ENCODE measurements at places on chromosomes 12 and 14.

- H3K27me3 ChIP-seq, result no peaks in the 10 kb centered on the region
- H3K4me3 ChIP-seq, result peak overlapping the region; percentile 99
- H3K36me3 ChIP-seq, result no peaks in the 10 kb centered on the region
- H3K27ac ChIP-seq, result peak overlapping the region; percentile 86
- H3K4me1 ChIP-seq, result peaks cover 35% of the 10 kb centered on the region
- DNase-seq, result peak; percentile 66
Measured at GRCh38 chr12:53006810-53007309, 604 bp downstream of the EIF4B start.

- no peak for DNase-seq
- H3K27ac ChIP-seq, result peak overlapping the region; percentile 91
- peaks cover 4% of the 10 kb centered on the region for H3K27me3 ChIP-seq
- no peak overlapping the region for H3K4me3 ChIP-seq
- peaks cover 25% of the 10 kb centered on the region for H3K4me1 ChIP-seq
- H3K36me3 ChIP-seq, result no peaks in the 10 kb centered on the region
Measured at GRCh38 chr14:75280291-75280830, 1.7 kb downstream of the FOS start.

DNA sequence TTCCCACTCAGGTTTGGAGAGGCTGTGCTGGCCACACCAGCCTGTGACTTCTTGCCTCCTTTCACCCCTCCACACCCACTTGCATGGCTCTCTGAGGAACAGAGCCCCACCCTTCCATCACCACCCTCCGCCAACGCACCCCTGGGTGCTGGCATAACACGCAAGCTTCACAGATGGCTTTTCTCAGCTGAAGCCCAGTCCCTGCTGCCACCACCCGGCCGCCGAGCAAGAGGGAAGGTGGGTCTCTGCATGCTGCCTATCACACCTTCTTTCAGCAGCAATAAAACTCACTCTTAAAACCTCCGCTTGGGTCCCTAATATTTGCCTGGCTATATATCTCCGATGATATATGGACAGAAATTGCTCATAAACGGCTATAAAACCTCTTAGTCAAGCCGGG lies 41.6 kb downstream of the SMUG1 start:
- no peak for DNase-seq
- H3K4me1 ChIP-seq, result no peaks in the 10 kb centered on the region
- H3K27me3 ChIP-seq, result no peaks in the 10 kb centered on the region
- H3K27ac ChIP-seq, result no peak overlapping the region
- H3K36me3 ChIP-seq, result no peaks in the 10 kb centered on the region

DNA sequence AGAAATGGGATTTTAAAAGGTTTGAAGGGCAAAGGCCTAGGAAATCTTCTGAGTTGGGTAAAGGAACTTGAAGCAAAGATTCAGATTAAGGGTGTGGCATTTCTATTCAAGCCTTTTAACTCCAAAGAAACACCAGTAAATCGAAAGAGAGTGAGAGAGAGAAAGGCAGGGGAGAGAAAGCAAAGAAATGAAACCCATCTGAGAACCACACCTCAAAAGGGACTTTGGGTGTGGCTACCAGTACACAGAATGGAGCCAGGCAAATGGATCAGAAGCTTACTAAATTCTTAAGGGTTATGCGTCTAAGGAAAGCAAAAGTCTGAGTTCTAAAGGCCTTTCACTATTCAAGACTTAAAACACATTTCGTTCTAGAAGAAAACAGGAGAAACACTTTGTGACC lies 277.4 kb downstream of the BCL11B start:
- peak overlapping the region; percentile 62 for H3K27ac ChIP-seq
- H3K4me1 ChIP-seq, result peaks cover 20% of the 10 kb centered on the region
- H3K27me3 ChIP-seq, result no peaks in the 10 kb centered on the region
- peak; percentile 54 for DNase-seq
- H3K36me3 ChIP-seq, result no peaks in the 10 kb centered on the region

DNA sequence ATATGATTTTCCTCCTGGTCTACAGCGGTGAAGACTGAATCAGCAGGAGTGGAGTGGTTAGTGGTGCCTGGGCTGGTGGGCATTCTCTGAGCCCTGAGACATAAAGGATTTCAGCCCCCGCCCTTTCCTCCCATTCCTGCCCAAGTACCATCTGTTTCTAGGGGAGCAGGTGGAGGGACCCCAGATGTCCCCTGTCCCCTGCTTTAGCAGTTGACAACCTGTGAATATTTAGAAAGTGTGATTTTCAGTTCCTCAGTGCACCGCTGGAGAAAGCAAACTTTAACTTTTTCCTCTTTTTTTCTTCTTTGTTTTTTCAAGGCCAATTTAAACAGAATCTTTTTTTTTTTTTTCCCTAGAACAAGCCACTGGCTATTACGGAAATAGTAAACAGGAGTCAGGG lies 163.8 kb upstream of the MYL2 start:
- H3K4me1 ChIP-seq, result no peaks in the 10 kb centered on the region
- no peaks in the 10 kb centered on the region for H3K36me3 ChIP-seq
- H3K4me3 ChIP-seq, result no peak overlapping the region

DNA sequence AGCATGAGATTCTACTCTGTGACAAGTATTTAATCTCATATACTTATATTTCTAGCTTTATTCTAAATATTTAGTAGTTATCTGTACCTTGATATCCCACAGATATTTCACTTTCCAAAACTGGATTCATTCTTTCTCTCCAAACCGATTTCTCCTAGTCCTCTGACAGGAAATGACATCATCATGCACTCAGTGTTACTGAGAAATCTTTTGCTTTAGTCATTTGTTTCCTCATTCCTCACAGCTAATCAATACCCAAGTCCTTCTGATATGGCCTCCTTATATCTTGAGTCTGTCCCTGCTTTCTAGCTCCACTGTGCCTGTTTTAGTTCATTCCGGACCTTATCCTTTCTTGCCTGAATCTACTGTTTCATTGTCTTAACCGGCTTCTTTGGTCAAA lies 39.4 kb upstream of the E2F7 start:
- no peak for DNase-seq
- no peaks in the 10 kb centered on the region for H3K4me1 ChIP-seq
- no peak overlapping the region for H3K27ac ChIP-seq
- no peaks in the 10 kb centered on the region for H3K36me3 ChIP-seq

GRCh38 chr12:105670672-105671071 lies 340.2 kb downstream of the C12orf75 start:
- DNase-seq, result no peak
- no peak overlapping the region for H3K4me3 ChIP-seq
- no peak overlapping the region for H3K27ac ChIP-seq
- H3K36me3 ChIP-seq, result no peaks in the 10 kb centered on the region

DNA sequence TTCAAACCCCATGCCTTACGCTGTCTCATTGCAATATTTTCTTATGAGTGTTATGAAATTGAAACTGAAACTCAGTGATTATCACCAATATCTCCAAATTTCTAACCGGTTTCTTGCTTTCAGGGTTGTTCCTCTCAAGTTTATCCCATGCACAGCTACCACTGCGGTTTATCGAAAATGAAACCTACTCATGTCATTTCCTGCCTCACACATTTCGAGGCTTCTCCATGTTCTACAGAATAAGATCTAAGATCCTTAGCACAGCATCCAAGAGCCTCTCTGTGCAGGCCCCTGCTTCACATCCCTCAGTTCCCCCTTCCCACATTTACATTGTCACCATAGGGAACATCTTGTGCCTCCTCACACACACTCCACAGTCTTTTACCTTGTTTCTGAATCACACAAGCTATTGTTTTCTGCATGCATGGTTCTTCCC lies 45.5 kb upstream of the FAR2 start:
- peak; percentile 76 for DNase-seq
- no peaks in the 10 kb centered on the region for H3K27me3 ChIP-seq
- H3K27ac ChIP-seq, result peak overlapping the region; percentile 74

- no peaks in the 10 kb centered on the region for H3K36me3 ChIP-seq
- DNase-seq, result no peak
- H3K4me3 ChIP-seq, result no peak overlapping the region
Measured at GRCh38 chr14:52040598-52040997, 28.3 kb downstream of the NID2 start.

- no peak for DNase-seq
- H3K4me3 ChIP-seq, result no peak overlapping the region
- no peaks in the 10 kb centered on the region for H3K27me3 ChIP-seq
- H3K36me3 ChIP-seq, result no peaks in the 10 kb centered on the region
Measured at GRCh38 chr12:98057701-98058100, 457.7 kb upstream of the TMPO start.

GRCh38 chr12:12079291-12079690 lies 8.6 kb downstream of the BCL2L14 start:
- H3K36me3 ChIP-seq, result no peaks in the 10 kb centered on the region
- no peak for DNase-seq
- H3K27ac ChIP-seq, result no peak overlapping the region

DNA sequence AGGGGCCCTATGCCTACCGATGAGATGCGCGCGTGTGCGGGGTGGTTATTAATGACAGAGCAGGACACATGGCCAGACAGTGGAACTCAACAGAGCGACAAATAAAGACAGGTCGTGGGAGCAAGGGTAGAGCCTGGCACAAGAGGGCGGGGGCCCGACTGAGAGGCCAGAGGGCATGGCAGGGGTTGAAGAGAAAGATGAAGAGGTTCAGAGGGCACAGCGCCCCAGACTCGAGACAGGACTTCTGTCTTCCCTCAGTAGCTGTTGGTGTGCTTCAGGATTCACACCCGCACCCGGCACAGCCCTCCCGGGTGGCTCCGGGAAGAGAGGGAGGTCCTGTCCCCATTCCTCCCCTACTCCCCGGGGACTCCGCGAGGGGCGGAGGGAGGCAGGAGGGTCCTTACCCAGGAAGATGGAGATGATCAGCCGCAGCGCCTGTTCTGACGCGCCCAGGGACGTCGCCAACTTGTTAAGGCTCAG lies 366 bp downstream of the LPCAT3 start:
- peak overlapping the region; percentile 95 for H3K4me3 ChIP-seq
- peak overlapping the region; percentile 89 for H3K27ac ChIP-seq
- H3K4me1 ChIP-seq, result peaks cover 12% of the 10 kb centered on the region

GRCh38 chr14:49607583-49607982 lies 8.8 kb downstream of the LRR1 start:
- H3K27me3 ChIP-seq, result no peaks in the 10 kb centered on the region
- no peaks in the 10 kb centered on the region for H3K36me3 ChIP-seq
- DNase-seq, result no peak

- no peak overlapping the region for H3K4me3 ChIP-seq
- H3K4me1 ChIP-seq, result no peaks in the 10 kb centered on the region
- H3K27ac ChIP-seq, result no peak overlapping the region
- H3K27me3 ChIP-seq, result no peaks in the 10 kb centered on the region
Measured at GRCh38 chr14:95235351-95235750, 78.0 kb upstream of the DICER1 start.

- no peak overlapping the region for H3K27ac ChIP-seq
- H3K27me3 ChIP-seq, result no peaks in the 10 kb centered on the region
- no peak overlapping the region for H3K4me3 ChIP-seq
- DNase-seq, result no peak
- no peaks in the 10 kb centered on the region for H3K36me3 ChIP-seq
- H3K4me1 ChIP-seq, result no peaks in the 10 kb centered on the region
Measured at GRCh38 chr12:70759161-70759918, 122.1 kb upstream of the PTPRB start.

GRCh38 chr12:93029091-93029490 lies 100.0 kb upstream of the EEA1 start:
- no peaks in the 10 kb centered on the region for H3K4me1 ChIP-seq
- H3K27ac ChIP-seq, result no peak overlapping the region
- no peak overlapping the region for H3K4me3 ChIP-seq
- no peaks in the 10 kb centered on the region for H3K27me3 ChIP-seq

DNA sequence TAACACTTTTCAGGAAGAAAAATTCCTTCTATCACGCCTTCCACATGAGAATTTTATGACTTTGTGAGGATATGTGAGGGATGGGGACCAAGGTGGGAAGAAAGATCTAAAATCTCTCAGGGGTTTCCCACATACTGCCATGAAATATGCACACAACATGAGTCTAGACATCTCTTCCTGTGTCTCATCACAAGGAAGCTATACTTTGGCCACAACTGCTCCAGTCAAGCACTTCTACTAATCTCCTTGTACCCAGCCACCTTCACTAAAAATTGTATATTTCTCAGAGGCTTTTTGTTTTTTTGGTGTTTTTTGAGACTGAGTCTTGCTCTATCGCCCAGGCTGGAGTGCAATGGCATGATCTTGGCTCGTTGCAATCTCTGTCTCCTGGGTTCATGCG lies 3.2 kb downstream of the OSBPL8 start:
- H3K27me3 ChIP-seq, result no peaks in the 10 kb centered on the region
- DNase-seq, result peak; percentile 21
- H3K36me3 ChIP-seq, result no peaks in the 10 kb centered on the region
- H3K4me3 ChIP-seq, result no peak overlapping the region
- peaks cover 43% of the 10 kb centered on the region for H3K4me1 ChIP-seq
- H3K27ac ChIP-seq, result no peak overlapping the region

- no peak overlapping the region for H3K27ac ChIP-seq
- no peak for DNase-seq
- H3K36me3 ChIP-seq, result no peaks in the 10 kb centered on the region
- H3K4me3 ChIP-seq, result no peak overlapping the region
- H3K27me3 ChIP-seq, result no peaks in the 10 kb centered on the region
- no peaks in the 10 kb centered on the region for H3K4me1 ChIP-seq
Measured at GRCh38 chr12:42790761-42791151, 201.2 kb upstream of the PRICKLE1 start.

Measured in naive thymus-derived CD4-positive, alpha-beta T cell (primary cell).